ENCODE measurements at places on chromosomes 7 and 10.

DNA sequence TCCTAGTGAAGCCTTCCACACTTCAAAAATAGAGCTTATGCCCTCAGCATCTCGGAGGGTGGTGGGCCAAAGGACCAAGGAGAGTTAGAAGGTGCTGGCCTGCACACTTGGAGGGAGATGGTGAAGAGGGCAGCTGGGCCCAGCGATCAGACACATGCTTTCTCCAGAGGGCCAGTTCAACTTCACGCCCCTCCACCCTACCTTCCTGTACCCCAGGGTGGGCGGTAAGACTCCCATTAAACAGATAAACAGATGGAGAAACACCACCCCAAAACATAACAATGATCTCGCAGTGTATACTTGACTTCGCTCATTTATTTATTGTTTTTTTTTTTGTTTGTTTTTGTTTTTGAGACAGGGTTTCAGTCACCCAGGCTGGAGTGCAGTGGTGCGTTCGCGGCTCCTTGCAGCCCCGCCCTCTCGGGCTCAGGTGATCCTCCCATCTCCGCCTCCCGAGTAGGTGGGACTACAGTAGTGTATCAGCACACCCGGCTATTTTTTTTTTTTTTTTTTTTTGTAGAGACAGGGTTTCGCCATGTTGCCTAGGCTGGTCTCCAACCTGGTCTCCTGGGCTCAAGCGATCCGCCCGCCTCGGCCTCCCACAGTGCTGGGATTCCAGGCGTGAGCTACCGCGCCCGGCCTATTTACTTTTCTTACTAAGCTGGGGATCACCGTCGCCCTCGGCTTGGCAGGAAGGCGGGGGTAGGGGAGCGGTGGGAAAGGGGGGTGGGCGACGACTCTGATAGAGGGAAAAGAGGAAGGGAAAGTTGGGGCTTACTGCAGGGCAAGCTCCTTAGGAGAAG lies 1.8 kb downstream of the C10orf95 start:
- no peak for DNase-seq

DNA sequence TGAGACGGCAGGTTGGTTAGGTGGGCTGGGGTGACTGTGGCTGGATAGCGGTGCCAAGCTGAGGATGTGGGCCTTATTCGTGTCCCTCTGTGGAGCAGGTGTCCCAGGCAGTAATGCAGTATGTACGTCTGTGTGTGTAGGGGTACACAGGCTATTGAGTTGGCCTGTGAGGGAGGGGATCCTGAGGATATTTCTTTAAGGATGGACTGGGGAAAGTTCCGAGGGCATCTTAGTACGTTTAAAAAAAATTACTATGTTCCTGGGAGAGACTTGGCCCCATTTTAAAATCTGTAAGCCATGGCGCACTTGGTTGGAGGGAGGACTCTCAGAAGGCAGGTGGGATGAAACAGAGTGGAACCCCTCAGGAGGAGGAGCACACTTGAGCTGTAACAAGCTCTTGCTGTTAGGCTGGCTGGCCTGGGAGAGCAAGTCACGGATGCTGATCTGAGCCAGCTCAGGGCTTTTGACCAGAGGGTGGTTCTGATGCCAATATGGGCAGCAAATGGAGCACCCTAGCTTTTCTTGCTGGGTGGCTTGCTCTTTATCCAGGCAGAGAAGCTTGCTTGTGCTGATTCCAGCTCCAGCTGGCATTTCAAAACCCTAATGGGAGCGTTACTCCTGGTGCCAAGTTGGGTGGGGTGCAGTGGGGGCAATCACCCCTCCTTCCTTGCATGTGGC lies 765 bp downstream of the WBP1L start:
- no peak for DNase-seq

DNA sequence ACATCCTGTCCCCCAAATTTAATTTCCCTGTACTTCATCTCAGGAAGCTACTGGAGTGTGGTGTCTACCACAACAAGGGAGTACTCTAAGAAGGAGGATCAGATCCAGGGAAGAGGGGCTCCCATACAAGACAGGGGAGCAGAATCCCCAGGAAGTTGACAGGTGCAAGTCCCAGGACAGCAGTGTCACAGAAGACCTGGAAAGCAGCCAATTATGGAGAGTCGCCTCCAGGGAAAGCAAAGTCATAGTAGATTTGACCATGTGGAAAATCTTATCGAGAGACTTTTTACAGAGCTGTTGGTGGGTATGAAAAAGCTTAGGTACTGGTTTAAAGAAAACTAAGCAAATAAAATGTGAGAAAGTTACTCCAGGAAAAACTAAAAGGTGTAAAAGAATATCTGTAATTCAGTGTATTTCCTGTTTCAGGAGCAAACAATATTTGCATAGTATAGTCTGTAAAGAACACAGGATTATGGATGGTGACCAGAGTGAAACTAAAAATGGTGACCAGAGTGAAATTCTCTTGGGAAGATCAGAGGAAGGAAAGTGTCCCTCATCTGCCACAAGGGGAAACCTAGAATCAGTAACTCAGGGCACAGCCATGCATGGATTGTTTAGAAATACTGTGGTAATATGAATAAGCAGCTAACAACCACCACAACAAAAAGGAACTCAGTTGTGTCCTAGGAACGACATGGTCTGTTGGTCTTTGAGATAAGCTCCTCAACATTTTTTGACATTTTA lies 44.5 kb downstream of the LANCL2 start:
- DNase-seq = no peak

- no peak for DNase-seq
These were observed 76.7 kb downstream of the SKAP2 start for GRCh38 chr7:26787701-26788100.

DNA sequence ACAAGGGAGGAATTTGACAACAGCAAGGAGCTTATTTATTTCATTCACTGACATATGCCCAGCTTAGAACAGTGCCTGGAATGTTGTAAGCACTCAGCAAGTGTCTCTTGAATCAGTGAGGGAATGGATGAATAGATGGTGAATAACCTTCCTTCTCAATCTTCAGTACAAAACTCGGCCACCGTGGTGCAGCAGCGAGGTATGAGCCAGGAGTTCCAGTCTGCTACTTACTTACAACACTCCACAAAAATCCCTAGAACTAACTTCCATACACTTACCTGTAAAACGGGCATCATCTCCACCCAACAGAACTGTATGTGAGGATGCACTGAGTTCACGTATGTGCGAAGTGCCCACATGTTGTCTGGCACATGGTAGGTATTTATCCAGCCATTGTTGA lies 237.4 kb downstream of the WDR11 start:
- DNase-seq = no peak
